ENCODE measurements at places on chromosomes 6 and 20.

DNA sequence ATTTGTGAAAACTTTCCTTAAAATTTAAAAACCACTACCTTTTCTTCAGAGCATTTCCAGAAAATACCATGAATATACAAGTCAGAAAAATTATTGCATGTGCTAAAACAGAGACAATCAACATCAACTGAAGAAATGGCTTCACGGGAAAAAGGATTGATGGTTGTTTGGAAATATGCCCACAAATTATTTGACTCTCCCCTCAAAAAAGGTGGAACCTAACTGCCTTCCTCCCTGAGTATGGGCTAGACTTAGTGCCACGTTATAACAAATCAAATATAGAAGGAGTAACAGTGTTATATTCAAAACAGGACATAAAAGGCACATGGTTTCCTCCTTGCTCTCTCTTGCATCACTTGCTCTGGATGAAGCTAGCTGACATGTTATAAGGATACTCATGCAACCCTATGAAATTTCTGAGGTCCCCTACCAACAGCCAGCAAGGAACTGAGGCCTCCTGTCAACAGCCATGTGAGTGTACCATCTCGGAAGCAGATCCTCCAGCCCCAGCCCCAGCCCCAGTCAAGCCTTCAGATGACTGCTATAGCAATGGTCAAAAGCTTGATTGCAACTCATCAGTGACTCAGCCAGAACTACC lies 8.4 kb downstream of the BTBD9 start:
- no peak for DNase-seq

DNA sequence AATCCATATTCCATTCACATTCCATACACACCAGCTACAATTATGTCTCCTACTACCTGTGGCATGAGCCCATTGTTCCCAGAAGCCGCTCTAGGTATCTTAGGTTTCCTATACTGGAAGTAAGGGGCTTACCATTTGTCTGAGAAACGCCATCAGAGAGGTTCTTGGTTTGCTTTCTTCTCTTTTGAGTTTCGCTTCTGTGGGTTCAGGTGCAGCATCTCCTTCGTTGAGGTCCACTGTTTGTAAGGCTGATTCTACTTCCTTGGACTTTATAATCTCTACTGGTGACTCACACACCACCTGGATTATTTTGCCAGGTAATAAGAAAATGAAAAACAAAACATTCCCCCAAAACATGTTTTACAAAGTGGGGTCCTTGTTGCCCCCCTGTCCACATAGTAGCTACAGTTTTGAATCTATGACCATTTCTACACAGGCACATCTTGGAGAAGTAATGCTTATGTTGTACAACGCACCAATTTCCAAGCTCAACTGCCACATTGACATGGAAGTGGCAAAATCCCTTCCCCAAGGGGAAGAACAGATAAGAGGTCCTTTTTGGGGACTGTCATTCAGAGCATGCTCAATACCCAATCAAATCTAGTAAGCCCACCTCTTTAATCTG lies 103.5 kb downstream of the BCAS1 start:
- no peak for DNase-seq

DNA sequence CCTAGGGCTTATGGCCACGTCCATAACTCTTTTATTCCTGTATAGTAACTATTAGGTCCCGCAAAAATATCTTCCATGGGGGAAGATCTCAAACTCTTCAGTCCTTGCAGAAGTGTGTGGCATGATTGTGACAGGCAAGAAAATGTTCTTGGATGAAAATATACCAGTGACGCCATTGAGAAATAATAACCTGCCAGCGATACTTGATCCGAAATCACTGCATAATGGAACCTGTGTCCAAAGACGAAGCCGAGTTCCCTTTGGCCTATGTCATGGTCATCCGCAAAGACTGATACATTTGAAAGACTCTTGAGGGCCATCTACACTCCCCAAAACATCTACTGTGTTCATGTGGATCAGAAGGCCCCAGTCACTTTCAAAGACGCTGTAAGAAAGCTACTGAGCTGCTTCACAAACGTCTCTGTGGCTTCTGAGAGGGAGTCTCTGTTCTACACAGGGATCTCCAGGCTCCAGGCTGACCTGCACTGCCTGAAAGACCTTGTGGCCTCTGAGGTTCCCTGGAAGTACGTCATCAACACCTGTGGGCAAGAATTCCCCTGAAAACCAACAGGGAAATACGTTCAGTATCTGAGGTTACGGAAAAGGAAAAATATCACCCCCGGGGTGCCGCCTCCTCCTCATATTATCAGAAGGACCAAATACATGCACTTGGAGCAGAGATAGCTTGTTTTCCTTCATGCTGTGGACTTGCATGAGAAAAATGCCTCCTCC lies 6.9 kb upstream of the GCNT2 start:
- DNase-seq = no peak

- no peak for DNase-seq
These were observed 2.5 kb downstream of the ZDHHC14 start for GRCh38 chr6:157383471-157383870.

DNA sequence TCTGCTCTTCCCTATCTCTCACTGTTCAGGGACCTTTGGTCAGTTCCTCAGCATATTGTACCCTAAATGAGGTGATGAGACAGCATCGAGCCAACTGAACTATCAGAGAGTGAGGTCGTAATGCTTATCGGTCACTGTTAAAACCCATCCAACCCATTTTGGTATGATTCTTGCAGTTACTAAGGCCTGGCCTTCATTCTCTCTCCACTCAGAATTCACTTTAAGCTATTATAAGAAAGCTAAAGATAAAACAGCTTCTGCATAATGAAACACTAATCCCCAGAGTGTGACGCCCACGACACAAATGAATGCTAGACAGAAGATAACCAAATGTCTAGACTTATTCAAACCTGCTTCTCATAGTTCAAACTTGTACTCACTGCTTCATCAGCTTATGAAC lies 175.8 kb downstream of the GMPR start:
- peak; percentile 60 for DNase-seq

DNA sequence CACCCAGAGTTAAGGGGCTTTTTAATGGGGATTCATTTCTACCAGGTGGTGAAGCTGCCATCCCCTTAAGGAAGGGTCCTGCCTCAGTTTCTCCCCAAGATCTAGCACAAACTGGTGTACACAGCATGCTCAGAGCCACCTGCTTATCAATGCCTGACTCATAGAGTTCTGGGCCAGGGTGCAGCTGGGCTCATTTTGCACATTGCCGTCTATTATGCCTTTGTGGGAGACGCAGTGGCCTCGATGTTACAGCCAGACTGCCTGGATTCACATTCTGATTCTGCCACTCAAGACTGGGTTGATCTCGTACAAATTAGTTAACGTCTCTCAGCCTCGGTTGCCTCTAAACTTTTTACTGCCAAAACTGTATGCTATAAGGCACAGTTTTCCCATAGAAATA lies 365.7 kb downstream of the ZFAND3 start:
- no peak for DNase-seq

- no peak for DNase-seq
These were observed 133.9 kb downstream of the ZDHHC14 start for GRCh38 chr6:157514659-157515496.

DNA sequence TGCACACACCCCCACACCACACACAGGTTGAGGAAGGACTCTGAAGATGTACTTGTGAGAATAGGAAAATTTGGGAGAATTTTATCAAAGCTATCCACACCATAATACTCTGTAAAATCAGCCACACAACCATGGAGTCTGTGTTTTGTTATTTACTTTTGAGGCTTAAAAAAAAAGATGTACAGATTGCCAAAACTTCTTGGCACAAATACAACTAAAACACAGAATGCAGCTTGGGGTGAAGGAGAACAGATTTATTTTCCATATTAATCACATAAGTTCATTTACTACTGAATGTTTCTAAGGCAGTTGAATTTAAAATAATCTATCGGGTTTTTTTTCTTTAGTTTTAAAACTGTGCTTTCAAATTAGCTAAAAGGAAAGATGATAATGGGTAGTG lies 32.8 kb upstream of the KCNQ5 start:
- no peak for DNase-seq

DNA sequence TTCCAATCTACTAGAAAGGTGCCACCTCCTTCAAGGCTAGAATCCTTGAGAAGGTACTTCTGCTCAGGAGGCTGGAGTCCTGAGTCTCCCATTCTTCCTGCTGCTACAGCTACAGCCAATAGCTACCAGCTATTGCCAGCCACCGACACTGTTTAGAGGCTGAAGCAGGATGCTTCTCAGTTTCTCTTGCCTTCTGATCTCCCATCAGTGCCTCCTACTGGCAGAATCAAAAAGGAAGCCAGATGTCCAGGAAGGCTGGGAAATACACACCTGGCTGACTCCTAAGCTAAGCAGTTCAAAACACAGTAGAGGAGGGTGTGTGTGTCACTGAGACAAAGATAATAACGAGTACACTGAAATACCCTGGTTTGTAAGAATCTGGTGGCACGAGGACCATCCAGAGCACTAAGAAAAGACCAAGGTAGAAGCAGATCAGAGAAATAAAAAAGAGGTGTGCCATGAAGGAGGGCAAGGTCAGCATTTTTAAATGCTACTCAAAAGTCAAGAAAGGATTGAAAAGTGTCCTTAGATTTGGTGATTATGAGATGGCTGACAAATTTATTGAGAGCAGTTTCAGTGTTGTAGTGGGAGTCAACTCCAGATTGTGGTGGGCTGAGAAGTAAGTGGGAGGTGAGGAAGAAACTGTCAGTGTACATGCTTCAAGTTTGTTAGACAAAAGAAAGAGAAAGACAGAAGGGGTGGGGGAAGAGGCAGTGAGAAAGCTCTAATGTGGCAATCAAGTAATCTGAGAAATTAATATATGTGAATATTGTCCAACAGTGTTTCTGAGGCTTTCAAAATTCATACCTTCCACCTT lies 2.3 kb upstream of the HLA-DMA start:
- no peak for DNase-seq

DNA sequence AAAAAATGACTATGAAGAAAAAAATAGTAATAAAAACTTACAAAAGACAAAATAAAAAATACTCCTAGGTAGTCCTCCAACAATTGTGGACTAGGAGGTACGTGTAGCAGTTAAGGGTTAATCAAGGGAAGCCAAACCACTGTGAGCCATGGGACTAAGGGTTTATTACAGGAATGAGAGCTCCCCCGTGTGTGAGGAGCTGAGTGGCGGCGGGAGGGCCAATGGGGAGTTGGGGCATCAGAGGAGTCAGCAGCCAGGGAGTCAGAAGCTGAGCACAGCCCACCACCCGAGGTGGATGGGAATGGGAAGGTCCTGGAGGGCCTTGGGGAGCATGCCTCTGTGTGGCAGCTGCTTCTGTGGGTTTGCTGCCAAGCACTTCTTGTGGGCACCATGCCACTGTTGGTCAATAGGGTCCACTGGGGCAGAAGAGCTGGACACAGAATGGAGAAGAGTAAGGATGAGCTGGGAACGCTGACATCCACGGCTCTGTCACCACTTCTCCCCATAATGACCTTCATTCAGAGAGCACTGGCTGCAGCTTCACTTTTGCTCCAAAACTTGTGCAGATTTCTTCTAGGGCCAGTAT lies 373.3 kb downstream of the CDKAL1 start:
- DNase-seq = no peak

DNA sequence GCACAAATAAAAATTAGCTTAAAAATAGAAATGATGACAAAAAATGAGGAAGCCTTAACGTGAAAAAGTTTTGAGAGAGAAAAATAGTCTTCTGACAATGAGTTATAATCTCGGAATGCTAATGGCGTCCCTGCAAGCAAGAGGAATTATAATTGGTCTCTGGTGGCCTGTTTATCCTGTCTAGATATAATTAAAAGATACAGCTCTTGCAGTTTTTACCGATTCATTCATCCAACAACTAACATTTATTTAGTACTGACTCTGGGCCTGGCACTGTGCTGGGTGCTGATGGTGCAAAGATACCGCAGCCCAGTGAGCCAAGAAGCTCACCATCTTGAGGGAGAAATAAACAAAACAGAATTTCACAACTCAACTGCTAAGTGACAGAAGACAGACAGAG lies 31.6 kb upstream of the ANKRD60 start:
- no peak for DNase-seq

DNA sequence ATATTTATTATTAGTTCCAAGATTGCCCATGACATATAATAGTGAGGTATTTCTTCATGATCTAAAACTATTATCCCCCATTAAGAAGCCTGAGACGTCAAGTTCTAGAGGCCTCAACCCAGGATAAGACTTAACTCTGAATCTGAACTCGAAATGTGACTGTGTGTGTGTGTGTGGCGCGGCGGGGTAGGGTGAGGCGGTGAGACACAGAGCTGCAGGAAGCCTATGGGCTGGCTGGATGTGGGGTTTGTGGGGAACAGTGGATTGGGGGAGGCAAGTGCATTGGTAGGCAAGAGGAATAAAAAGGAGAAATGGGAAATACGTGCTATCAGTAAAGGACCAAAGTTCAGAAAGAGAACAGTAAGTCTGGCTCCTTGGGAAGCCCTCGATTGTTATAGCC lies 66.5 kb upstream of the RNF146 start:
- no peak for DNase-seq

DNA sequence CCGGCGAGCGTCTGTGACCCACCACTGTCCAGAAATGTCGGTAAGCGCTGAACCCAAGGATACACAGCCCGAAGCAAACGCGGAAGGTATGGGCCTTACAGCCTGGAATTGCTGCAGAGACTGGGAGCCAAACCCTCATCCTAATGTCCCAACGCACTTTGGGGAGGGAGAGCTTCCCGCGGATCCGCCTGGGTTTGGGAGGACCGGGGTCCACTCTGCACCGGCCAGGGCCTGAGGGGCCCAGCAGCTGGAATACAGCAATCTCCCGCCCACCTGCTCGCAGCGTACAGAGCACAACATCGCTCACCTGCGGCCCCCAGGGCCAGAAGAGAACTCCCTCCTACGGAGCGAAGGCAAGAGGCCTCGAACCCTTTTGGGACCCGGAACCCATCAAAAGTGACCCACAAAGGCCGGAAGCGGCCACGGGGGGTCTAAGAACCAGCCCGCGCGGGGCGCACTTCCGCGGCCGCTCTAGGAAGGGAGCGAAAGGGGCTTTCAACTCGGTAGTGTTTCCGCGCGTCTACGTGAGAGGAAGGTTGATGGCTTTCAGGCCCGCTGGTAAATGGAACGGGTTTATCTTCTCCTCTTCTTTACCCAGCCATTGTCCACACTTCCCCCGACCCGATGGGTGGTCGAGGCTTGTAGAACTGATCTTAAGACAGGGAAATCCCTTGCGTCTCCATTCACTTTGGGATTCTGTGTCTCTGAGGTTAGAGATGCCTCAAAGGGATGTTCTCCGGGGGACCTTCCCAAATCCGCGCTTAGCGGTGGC lies at the start of gene ZSCAN12:
ZSCAN12 (minus strand) TSS at position 398 of the 772 bp plus-strand sequence. CDS start 1,342 bp downstream, outside the sequence.
- DNase-seq = peak; percentile 77

GRCh38 chr6:134178161-134179044 lies 126.0 kb upstream of the SLC2A12 start:
- peak; percentile 82 for DNase-seq

Data from stimulated activated naive CD4-positive, alpha-beta T cell treated with Interleukin-2 at 50 U/mL for 16 hours (primary cell).